CD4-positive, CD25-positive, alpha-beta regulatory T cell (primary cell): ENCODE measurements at places on chromosomes 2 and 18.

- DNase-seq: no peak
Measured at GRCh38 chr2:214341646-214342045, 69.2 kb upstream of the VWC2L start.

- no peak for DNase-seq
Measured at GRCh38 chr2:189569295-189569910, 11.2 kb downstream of the SLC40A1 start.

DNA sequence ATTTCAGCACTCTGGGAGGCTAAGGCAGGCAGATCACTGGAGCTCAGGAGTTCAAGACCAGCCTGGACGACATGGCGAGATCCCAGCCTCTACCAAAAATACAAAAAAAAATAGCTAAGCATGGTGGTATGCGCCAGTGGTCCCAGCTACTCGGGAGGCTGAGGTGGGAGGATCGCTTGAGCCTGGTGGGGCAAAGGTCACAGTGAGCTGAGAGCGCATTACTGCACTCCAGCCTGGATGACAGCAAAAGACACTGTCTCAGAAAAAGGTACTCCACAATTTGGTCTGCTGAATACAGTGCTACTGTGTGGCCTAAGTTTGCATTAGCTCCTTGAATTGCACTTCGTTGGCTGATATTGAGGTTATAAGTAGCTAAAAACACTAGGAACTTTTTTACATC is 97.9 kb downstream of the FEZ2 start:
- no peak for DNase-seq

GRCh38 chr18:63342206-63342605 is 22.6 kb upstream of the BCL2 start:
- no peak for DNase-seq

DNA sequence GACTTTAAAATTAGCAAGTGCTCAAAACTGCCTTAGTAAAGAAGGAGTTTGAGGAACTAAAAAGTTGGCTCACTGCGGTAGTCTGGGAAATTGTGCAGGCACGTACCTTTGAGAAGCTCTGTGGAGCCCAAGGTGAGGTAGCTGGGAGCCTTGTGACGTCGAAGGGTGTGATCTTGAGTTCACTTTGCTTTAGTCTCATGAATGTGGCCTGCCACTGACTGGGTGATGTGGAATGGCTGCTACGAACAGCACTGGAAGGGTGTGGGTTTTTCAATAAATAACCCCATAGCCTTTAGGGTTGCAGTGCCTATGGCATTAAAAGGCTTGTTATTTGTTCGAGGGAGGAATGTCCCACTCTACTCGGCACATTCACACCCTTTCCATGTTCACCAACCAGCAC is 312.3 kb downstream of the PRKCE start:
- no peak for DNase-seq

- no peak for DNase-seq
Measured at GRCh38 chr2:10478298-10478625, 30.1 kb upstream of the ODC1 start.

DNA sequence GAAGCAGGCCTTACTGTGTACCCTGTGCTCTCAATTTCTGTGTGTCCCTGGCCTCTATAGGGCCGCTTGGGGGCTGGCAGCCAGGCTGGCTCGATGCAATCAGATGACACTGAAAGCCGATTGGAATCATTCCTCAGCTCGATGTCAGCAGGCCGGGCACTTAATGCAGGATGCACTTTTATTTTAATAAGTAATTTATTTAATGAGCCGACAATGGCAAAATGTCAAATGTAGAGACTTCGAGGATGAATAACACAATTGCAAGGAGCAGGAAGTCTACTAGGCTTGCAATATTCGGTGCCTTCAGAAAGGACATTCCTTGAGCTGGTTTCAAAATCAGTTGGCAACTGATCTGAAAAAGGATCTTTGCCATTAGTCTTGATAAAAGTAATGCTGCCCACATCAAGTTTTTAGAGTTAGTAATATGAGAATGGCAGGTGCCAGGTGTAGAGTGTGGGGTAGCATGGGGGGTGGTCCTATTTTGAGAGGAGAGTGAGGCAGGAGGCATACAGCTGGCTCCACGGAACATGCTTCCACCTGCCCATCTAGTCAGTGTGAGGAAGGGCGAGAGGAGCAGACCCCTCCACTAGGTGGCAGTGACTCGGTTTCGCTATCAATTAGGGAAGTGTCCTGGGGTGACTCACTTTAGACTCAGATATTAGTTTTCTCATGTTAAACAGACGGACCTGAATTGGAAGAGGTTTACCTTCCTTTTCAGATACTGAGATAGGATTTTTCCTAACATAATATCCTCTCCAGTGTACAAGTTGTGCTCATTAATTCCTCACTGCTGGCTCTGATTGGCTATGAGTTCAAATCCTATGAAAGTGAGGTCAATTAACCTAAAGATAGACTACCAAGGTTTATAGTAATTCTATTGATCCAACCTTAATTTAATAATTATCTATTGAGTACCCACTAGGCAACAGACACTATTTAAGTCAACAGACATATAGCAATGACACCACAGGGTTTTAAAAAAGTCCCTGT is 80.9 kb downstream of the NABP1 start:
- peak; percentile 44 for DNase-seq

- no peak for DNase-seq
Measured at GRCh38 chr2:8462899-8463648, 218.8 kb upstream of the ID2 start.

DNA sequence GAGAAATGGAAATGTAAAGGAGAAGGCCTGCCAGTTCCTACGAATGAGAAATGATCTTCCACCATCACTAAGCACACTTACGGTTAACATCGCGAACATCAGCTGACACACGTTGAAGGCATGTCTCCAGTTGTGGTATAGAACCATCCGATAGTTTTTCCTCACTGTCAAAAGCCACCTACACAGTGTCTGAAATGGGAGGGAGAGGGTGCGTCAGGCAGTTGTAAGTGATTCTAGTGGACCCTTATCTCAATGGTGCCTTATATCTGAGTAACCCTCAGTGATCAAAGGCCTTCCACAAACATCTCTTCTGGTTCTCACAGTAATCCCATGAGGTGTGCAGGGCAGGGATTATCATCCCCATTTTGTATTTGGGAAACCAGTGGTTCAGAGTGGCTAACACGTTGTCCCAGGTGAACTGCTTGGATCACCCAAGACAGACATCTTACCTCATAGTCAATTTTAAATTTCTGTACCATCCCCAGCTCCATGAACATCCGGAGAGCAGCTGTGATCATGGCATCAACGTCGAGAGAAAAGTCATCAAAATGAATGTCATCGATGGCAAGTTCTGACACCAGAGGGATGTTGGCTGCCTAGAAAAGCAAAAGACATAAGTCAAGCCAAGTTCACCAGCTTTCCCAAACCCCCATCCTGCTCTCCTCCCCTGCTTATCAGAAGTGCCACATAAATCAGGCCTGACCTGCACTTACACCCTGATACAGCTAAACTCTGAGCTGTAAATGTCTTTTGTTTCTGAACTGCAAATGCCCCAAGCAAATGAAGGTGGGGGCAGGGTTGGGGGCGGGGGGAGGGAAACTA is 335.2 kb downstream of the AGPS start:
- DNase-seq: no peak

DNA sequence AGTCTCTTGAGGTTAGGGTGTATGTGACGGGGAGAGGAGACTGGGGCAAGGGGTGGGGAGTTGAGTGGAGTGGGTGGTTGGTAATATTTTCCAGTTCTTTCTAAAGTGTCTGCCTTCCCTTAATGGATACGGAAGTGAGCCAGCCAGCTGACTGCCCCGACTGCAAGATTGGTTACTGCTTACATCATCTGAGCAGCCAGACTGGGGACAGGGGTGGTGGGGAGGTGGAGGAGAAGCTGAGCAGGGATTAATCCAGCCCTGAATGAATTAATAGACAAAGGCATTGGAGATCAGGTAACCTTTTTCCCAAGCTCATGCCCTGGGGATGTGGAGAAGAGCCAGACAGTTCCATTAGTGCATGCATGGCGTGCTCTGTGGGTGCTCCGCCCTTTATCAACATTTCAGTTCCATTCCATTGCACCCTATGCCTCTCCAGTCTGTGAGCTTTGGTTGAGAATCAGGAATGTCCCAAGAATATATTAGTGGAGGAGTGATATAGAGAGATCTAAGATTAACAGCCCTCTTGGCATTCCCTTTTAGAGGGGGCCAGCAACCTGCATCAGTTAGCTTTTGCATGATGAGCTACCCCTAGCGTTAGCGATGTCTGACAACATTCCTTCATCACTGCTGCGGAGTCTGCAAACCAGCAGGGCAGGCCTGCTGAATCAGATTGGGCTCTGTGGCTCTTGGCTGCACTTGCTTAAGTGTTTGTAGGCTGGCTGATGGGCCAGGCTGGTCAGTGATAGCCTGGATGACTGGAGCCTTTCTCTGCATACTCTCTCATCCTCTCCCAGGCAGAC is 67.4 kb downstream of the TNP1 start:
- no peak for DNase-seq

DNA sequence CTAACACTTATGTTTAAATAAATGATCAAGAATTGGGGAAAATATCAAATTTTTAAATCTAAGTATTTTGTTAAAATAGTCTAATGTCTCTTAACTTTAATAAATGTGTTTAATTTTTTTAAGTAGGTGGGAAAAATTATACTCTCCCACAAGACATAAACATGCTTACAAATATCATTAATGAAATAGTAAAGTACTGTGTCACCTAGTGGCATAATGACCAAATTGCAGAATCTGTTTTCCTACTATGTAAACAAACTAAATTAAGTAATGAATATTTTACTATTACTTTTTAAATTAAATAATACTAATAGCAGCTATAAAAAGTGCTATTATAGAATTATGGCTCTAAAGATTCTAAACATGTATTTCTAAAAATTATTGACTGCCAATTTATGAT is 52.0 kb upstream of the CHAC2 start:
- DNase-seq: no peak

GRCh38 chr18:13213036-13213795 is 5.3 kb upstream of the LDLRAD4 start:
- DNase-seq: no peak

DNA sequence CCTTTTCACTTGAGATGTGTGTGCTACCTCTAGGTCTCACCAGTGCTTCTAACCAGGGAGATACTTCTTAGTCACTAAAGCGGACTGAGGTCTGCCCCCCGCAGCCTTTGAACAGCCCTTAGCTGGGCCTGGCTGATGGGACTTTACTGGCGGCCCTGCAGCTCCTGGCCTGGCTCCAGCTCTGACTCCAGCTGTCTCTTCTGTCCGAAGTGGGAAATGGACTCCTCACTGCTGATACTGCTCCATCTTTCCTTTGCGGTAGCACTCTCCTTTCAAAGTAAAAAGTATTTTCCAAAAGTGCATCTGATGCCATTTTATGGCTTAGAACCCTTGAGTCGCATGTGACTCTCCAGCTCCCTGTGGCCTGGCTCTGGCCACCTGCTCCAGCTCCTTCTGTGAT is 64.5 kb downstream of the ATP9B start:
- DNase-seq: no peak

DNA sequence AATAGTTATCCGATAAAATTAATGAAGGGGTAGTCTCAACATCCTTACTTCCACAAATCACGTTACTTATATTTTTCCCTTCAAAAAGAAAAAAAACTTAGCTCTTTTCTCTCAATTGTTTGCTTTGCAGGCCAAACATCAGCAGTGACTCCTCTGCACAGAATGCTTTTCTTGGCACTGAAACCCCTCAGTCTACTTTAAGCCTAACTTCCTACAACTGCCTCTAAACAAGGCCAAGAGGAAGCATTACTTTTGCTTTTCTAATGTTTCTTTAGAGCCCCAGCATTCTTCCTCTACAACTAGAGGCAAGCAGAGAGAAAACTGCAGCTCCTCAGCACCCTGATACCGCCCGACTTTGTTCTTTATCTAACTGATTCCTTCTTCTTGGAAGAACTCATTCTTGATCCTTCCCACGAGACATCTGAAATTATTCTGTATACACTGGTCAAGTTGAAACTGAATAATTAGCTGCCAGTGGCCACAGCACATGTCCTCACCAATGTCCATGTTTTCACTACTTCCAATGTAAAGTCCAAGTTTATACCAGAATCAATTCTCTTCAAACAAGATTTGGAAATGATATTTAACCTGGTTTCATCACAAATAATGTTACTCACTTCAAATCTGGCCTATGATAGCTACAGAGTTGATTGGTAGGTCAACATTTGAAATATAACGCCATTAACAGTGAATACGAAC is 55.3 kb downstream of the DTNB start:
- DNase-seq: no peak

DNA sequence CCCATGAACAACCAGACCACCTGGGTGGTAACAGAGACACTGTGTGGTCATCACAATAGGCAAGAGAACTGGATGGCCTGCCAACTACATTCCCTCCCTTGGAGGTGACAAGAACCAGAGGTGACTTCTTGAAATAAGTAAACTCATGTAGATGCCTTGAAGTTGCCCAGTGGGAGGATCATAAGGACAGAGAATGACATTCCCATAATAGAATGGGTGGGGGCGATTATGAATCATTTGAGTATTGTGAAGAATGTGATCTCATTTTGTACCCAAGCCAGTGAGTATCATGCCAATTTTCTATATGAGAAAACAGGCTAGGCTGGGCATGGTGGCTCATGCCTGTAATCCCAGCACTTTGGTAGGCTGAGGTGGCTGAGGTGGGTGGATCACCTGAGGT is 211.4 kb upstream of the GYPC start:
- no peak for DNase-seq

- no peak for DNase-seq
Measured at GRCh38 chr2:200353874-200354273, 47.4 kb downstream of the SPATS2L start.
